HFF-Myc (cell line): ENCODE measurements at places on chromosomes 5 and 9.
A peak's percentile ranks its signal among the peaks of the same experiment; 100 is the strongest.

DNA sequence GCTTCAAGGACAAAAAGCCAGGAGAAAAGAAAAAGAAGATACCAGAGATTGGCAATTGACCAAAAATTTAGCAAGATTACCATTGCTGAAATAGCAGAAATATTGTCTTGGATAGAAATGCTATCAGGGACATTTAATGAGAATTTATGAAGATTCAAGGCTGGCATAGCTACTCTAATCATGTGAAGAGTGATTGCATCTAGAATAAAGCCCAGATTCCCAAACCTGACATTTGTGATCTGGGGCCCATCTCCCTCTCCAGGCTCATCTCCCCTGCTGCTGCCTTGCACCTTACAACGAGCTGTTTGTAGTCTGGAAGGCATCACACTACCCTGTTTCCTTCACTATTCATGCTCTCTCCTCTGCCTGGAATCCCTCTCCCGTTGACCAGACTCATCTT lies 114.5 kb downstream of the C9orf152 start:
- DNase-seq, result no peak

GRCh38 chr9:37943345-37944265 lies 39.7 kb upstream of the SLC25A51 start:
- peak; percentile 74 for DNase-seq

DNA sequence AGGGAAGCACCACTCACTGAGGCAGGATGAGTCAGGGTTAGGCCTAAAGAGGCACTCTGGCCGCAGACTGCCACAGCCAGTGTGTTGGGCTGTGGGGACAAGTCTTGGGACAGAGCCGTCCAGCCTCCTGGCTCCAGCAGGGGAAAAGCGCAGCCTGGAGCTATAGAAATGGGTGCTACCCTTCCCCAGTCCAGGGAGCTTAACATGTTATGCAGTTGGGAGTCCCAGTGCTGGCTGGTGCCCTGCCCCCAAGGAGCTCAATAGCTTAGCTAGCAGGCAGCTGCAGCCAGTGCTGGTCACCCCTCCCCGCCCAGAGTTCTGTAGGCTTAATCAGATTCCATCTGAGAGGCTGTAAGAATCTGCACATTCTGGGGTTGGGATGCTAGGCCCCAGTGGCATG lies 399.6 kb upstream of the TUSC1 start:
- no peak for DNase-seq

- peak; percentile 66 for DNase-seq
These were observed 27.6 kb downstream of the AQP7 start for GRCh38 chr9:33374634-33375237.

GRCh38 chr5:135173662-135174290 lies 139.7 kb upstream of the PITX1 start:
- DNase-seq, result peak; percentile 39

- DNase-seq, result no peak
These were observed 29.1 kb upstream of the CEP72 start for GRCh38 chr5:582936-583635.

- DNase-seq, result no peak
These were observed 46.5 kb upstream of the DAPK1 start for GRCh38 chr9:87451149-87451548.

DNA sequence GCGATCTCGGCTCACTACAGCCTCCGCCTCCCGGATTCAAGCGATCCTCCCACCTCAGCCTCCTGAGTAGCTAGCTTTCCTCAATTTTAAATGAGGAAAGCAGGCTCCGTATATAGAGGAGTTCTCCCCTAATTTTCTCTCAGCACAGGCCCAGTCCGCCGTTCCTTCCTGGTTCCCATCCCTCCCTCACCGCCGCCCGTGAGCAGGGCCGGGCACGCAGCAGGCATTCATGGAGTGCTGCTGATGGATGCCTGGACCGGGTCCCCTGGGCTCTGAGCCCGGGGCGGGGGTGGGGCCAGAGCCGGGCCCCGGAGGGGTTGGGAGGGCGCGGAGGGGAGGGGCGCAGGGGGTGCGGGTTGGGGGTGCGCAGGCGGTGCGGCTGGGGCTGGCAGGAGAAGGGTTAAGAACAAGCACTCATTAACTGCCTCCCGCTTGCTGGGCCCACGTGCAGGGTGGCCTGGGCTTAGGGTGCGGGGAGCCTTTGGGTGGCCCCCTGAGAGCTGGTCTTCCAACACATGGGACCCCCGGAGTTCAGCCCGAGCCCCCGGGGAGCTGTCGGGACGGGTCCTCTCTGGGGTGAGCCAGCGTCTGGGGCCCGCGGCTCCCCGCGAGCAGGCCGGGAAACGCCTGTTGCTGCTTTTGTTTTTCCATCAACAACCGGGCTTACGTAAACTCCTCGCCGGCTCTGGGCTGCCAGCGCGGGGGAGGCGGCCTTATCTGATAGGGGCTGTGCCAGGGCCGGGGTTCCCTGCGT lies 33.7 kb downstream of the LHX2 start:
- no peak for DNase-seq

DNA sequence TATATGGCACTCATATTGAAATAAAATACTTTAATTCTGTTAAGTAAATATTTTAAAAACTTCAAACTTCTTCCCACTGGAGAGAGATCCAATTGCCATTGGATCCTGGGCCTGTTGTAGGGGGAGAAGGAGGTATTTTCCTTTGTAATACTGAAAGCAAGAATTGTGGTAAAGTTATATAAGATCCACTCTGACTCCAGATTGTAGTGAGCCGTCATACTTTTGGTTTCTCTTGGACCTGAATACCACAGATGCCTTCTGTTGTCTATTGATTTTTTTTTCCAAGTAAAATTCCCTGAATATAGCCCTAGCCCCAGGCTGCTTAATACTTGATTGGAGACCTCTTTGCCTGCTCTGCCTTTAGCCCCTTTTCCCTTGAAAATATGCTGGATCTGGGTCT lies 86.9 kb downstream of the ATG10 start:
- DNase-seq, result no peak

GRCh38 chr5:176608937-176609723 lies 826 bp downstream of the GPRIN1 start:
- no peak for DNase-seq

GRCh38 chr9:79592726-79593493 lies 21.1 kb downstream of the TLE4 start:
- no peak for DNase-seq
